Fibroblast of villous mesenchyme (primary cell): ENCODE measurements at places on chromosomes 5 and 9. TPM values are rescaled to one million over a fixed set of nuclear protein-coding genes. Genes with fewer than 3 reads are reported as not detected.

PCDHB16 gene
- total RNA-seq, result under 0.01 and 0.32 TPM in 2 replicates

- DNase-seq, result no peak
Measured at GRCh38 chr5:124561451-124561850, 185.0 kb downstream of the ZNF608 start.

DNA sequence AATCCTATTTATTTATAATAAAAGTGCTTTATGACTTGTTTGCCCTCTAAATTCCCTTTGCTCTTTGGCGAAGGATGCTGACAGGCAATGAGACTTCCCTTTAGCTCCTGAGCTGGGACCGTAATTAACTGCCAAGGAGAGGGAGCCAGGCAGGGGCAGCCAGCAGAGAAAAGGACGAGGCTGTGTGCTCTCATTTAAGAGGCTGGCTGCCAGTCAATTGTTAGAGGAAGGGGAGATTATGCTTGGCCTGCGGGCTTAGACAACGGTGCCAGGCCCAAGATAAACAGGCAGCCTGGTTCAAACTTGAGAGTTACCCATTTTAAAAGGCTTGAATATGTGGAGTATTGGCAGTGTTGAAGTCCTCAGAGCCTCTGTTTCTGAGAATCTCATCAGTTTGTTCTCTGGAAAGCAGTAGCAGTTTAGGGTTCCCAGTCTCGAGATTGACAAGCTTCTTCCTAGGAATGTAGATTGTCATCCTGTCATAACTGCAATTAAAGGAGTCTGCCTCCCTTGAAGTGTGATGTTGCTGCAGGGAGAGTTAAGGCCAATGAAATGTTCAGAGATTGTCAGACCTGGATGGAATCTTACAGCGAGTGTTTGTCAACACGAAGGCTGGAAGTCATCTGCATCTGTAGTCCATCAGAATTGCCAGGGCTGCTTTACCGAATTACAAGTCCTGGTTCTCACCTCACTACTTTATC is 113.2 kb downstream of the JAKMIP2 start:
- no peak for DNase-seq

- peak; percentile 67 for DNase-seq
Measured at GRCh38 chr5:43780586-43780985, 177.6 kb downstream of the NNT start.

GRCh38 chr5:59107692-59108091 is 524.8 kb downstream of the RAB3C start:
- peak; percentile 88 for DNase-seq

SRD5A1 gene
- total RNA-seq, result 7.1 and 7.3 TPM in 2 replicates

MAMDC2 gene
- total RNA-seq, result 11.0 and 22.9 TPM in 2 replicates

CER1 gene
- not detected in 2 replicates for total RNA-seq

- no peak for DNase-seq
Measured at GRCh38 chr5:11962122-11962521, 57.9 kb upstream of the CTNND2 start.

- peak; percentile 15 for DNase-seq
Measured at GRCh38 chr9:101536351-101536750, 2.7 kb downstream of the RNF20 start.

DNA sequence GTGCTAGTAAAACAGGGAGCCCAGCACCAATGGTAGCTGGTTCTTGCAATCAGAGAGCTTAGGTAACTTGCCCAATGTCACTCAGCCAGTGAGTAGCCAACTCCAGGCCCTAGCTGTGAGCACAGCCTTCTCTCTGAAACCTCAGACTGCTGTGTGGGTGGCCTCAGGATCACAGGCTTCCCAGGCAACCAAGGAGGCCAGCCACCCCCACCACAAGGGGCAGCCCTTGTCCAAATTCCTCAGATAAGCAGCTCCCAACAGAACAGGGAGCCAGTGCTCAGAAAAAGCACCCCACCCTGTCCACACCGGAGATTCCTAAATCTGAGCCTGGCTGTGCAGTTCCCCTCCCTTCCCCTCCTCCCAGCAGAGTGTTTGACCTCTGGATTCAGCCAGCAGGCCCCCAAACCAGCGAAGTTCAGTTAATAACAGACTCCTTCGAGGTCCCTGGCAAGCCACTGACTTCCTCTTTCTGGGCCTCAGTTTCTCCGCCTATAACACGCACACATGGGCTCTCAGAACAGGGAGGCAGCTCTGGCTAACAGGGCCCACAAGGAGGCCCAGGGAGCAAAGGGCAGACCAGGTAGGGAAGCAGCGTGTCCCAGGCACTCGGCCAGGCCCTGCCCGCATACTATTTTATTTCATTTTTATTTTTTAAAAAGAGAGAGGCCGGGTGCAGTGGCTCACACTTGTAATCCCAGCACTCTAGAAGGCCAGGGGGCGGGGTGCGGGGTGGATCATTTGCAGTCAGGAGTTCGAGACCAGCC is 2.7 kb downstream of the EEIG1 start:
- peak; percentile 94 for DNase-seq

- peak; percentile 69 for DNase-seq
Measured at GRCh38 chr5:149172261-149172660, 31.0 kb downstream of the ABLIM3 start.

HTR4 gene
- total RNA-seq, result not detected in 2 replicates
